NCI-H82 (cell line): ENCODE measurements at places on chromosomes 5 and 9.

- no peak for DNase-seq
Observed at GRCh38 chr9:8160787-8161186, 361.2 kb upstream of the DMAC1 start.

DNA sequence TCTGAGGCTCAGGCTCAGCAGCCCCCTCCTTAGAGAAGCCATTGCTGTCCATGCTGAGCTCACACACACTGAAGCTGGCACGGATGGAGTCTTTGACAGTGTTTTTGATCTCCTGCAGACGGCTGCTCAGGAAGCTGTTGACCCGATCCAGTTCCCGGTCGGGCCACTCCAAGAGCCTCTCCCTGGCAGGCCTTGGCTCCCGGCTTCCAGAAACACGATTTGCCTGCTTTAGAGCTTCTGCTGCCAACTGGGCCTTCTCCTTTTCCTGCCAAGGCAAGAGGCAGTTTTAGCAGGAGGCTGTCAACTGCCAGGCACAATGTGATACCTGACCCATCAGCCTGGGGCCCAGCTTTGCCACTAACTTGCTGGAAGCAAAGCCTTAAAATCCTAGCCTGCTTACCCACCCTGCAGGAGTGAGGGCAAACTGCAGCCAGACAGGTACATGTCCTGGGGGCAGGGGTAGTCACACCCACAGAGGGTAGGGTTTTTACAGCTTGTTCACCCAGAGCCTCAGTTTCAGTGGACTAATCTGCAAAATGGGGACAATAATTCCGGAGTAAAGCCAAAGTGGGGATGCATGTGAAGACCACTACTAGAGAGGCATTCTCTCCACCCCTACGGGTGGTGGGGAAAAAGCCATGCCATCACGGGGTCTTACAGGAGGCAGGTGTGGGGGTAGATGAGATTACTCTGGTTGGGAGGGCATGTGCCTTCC, 8.3 kb upstream of the DDX41 start:
- no peak for DNase-seq

GRCh38 chr5:175712681-175713085, 54.8 kb downstream of the HRH2 start:
- peak; percentile 10 for DNase-seq

DNA sequence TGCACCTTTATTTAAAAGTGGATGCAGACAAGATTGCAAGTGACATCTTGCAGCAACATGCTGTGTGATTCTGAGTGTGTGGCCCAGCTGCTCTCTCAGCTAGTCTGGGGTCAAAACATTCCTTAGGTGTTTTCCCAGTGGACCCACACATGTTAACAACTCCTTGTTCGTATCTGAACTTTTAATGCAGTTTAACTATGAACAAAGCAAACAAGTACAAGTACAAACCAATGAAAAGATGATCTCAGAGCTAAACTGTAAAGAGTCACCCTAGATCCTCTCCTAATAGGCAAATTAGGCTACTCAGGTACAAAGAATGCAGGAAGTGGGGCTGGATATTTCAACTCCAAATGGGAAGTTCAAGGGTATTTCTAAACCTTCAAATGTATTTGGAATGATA, 108.4 kb downstream of the ENTREP1 start:
- DNase-seq: no peak

GRCh38 chr9:77215874-77216273, 38.5 kb downstream of the VPS13A start:
- DNase-seq: no peak

GRCh38 chr9:123562844-123563346, 206.9 kb downstream of the CRB2 start:
- DNase-seq: no peak

DNA sequence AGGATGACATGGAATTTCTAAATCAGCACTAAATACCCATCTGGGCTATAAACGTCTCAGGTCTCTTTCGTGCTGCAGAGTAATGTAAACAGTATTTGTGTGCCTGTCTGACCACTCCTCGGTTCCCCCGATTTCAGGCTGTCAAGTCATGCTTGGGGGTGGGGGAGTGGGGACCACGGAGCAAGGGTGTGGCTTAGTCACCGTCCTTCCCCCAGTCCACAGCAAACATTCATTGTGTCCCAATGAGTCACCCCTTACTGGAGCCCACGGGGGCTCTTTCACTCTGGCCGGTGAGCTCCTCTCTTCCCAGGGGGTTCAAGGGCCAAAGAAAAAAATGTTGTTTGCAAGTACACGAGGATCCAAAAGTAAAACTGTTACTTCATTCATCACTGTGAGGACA, 72.4 kb upstream of the ICE1 start:
- no peak for DNase-seq

- peak; percentile 25 for DNase-seq
Observed at GRCh38 chr5:14295610-14296009, 152.5 kb downstream of the TRIO start.

DNA sequence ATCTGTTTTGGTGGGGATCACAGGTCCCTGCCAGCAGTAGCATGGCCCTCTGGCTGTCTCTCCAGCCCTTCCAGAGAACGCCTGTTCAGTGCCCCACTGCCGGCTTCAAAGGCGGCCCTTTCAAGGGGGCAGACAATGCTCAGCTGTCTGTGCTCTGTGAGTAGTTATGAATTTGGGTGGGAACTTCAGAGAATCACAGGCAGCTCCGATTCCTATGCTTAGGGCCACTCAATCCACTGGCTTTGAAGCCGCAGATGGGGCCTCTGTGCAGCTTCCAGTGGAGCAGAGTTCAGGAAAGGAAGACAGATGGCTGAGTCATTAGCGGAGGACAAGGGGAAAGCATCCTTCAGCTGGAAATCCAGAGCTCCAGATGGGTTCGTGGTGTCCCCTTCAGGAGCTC, 42.4 kb downstream of the NKX2-5 start:
- DNase-seq: peak; percentile 31

- DNase-seq: no peak
Observed at GRCh38 chr5:43700601-43701000, 97.6 kb downstream of the NNT start.

DNA sequence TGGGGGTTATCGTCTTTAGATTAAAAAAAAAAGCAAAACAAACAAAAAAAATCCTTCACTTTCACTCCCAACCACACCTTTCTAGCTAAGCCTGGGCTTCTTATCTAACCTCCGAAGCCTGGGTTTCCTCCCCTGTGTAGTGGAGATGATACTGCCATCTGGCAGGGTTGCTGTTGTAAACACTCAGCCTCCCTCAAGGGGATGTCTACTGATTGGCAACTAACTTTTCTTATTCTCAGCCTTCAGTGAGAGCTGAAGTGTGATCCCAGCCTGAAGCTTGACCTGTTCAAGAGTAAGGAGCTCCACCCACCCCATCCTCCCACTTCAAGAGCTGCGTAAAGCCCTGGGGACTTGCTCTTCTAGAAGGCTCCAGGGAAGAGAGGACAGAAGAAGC, 21.5 kb upstream of the WWC1 start:
- DNase-seq: peak; percentile 89
